Inflammatory macrophage treated with lipopolysaccharide for 4 hours (primary cell): ENCODE measurements at places on chromosomes 4 and X.
A peak's percentile ranks its signal among the peaks of the same experiment; 100 is the strongest.

- peak; percentile 65 for DNase-seq
Observed at GRCh38 chr4:11428899-11429698, 405 bp upstream of the HS3ST1 start.

DNA sequence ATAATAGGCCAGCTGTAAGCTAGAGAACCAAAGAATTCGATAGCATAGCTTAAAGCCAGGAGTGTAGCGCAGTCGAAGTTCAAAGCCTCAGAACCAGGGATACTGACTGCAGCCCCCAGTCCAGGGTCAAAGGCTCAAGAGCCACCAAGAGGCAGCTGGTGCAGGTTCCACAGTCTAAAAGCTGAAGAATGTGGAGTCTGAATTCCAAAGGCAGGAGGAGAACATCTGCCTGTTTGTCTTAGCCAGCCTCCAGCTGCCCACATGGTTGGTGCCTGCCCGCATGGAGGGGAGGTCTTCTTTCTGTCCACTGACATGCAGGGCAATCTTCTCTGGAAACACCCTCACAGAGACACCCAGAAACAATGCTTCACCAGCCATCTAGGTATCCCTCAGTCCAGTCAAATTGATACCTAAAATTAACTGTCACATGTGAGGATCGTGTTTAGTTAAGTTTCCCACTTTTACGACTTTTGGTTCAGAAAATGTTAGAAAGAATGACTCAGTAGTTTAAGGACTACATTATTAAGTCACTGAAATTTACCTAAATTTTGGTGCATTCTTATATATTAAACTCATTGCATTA, 52.8 kb upstream of the RHOH start:
- no peak for DNase-seq

DNA sequence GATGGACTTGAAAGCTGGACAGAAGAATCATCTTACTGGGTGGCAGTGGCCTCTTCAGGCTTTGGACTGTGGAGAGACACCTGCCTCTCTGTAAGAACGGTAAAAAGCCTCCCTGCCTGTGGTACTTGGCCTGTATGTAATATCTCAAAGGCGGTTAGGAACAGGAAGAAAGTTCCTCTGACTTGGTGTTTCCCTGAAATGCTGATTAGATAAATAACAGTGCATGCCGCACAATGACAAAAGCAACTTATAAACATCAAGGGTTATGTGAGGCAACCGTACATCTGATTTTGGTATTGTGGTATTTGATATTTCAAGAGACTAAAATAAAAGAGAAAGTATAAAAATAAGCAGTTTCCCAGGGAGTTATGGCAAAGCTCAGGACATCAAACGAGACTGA, 92.4 kb upstream of the SORBS2 start:
- DNase-seq: no peak

DNA sequence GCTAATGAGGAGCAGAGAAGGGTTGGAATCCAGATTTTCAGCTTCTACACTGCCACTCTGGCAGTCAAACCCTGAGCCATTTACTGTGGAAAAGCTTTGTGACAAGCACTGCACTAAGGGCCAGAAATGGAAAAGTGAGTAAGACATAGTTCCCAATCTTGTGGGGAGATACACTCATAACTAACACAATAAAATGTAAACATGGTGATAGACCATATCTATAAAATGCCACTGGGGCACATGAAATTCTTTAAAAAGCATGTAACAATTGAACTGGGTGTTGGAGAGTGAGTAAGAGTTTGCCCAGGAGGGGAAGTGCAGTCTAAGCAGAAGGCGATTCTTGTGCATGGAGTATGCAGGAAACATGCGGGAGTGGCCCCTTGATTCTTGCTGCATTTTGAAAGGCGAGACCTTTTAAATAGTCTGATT, 32.0 kb upstream of the ANXA5 start:
- no peak for DNase-seq

DNA sequence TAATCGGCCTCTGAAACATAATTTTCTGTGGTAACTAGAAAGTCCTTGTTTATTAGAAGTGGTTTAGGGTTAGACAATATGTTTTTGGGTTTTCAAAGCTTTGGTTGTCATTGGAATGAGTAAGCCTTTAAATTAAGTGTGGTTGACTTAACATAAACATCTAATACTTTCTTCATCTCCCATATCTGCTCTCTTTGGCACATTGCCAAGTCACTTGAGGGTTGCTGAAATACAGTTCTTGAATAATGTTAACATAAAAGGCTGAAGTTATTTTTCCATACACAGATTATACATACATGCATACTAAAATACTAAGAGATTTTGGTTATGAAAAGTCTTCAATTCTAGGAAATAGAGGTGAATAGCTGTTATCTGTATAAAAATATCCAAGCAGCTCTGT, 241.7 kb upstream of the BMP3 start:
- no peak for DNase-seq

DNA sequence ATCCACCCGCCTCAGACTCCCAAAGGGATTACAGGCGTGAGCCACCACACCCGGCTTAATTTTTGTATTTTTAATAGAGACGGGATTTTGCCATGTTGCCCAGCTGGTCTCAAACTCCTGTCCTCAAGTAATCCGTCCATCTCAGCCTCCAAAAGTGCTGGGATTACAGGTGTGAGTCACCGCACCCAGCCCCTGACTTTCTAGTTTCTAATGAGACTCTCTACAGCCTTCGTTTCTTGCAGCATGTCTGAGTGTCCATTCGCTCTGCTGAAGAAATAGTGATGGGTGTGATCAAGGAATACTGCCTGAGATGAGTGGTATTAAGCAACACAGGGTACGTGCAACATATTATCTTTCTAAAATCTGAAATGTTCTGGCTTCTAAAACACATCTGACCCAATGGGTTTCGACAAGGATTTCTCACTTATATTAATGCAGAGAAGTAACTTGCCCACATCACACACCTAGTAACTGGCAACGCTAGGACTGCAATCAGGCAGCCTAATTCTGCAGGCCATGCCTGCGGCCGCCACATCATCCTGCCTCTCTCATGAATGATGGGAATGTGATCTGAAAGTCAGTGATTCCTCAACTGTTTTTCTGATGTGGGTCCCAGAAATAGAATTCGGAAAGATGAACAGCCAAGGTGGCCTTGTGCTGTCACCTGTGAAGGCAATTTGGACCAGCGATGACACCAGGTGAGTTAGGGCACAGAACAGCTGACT, 74.3 kb downstream of the RBM47 start:
- DNase-seq: peak; percentile 35

- no peak for DNase-seq
Observed at GRCh38 chrX:108316456-108316855, 121.8 kb downstream of the COL4A6 start.

DNA sequence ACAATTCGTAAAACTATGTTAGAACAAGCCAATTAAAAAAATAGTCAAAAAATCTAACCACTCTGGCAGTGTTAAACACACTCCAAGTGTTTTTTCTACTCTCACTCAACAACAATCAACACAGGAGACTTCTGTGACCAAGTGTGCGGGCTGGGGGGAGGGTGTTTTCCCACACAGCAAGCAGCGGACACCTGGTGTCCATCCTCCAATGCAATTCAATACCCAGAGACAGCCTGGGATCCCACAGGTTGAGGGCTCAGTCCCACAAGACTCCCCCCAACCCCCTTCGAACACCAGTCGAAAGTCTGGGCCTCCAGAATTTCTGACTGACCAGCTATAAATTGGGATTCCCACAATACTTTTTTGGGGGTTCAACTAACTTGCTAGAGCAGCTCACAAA, 8.3 kb upstream of the PIM2 start:
- DNase-seq: no peak

DNA sequence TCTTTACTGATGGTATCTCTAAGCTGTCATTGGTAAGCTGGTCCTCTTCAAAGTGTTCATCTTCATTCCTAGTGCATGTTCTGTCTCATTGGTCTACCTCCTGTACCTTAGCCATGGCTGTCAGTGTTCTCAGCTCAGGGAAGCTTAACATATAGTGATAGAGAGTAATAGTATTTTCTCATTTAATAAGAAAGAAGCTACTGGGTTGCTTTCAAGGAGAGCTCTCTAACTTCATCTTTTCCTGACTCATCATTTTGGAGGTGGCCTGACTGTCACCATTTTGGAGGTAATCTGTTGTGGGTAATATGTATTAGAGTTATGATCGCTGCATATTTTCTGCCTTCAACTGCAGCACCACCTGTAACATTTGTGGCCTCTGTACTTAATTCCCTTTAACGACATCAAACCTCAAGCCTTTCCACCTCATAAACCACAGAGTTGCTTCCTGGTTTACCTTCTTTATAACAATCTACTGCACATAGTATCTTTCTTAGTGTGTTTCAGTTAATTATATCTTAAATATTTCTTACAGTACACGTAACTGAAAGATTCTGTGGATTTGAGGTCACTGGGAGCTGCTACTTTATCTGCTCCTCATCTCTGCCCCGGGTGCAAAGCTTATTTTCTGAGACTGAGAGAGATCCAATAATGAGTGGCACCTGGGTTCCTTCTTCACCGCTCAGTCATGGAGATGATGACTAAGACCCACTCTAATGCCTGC, 474.0 kb upstream of the TECRL start:
- DNase-seq: no peak

DNA sequence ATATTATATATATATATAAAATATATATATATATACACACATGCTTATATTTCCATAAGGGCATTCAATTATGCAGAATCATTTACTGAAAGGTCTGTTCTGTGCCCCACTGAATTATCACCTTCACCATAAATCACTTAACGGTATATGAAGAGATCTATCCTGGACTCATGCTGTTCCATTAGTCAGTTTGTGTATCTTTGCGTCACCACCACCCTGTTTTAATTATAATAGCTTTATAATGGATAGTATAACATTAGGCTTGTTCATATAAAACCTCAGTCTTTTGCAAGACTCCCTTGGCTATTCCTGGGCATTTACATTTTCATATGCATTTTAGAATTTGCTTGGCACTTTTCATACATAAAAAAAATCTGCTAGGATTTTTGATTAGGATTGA, 19.1 kb downstream of the WDR17 start:
- no peak for DNase-seq

GRCh38 chrX:67892401-67892800, 348.6 kb downstream of the AR start:
- peak; percentile 57 for DNase-seq

DNA sequence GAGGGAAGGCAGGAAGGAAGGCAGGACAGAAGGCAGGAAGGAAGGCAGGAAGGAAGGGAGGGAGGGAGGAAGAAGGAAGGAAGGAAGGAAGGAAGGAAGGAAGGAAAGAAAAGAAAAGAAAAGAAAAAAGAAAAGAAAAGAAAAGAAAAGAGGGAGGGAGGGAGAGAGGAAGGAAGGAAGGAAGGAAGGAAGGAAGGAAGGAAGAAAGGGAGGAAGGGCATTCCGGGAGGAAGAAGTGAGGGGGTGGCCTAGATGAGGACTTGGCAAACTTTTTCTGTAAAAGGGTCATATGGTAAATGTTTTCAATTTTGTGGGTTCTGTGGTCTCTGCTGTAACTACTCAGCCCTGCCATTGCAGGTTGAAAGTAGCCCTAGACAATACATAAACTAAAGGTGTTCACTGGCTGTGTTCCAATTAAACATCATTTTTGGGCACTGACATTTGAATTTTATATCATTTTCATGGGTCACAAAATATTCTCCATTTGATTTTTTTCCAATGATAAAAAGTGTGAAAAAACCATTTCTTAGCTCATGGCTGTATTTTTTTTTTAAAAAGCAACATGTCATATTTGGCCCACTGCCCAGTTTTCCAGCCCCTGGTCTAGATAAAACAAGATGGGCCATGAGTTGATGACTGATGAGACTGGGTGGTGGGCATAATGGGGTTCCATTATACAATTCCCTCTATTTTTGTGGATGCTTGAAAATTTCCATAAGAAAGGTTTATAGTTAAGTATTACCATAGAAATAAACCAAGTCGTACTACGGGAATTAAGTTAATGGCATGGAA, 3.1 kb downstream of the ZNF630 start:
- no peak for DNase-seq

- DNase-seq: peak; percentile 7
Observed at GRCh38 chr4:48546336-48546735, 56.3 kb downstream of the ZAR1 start.

- no peak for DNase-seq
Observed at GRCh38 chrX:9846631-9847030, 60.4 kb downstream of the SHROOM2 start.

- DNase-seq: no peak
Observed at GRCh38 chr4:159152181-159152580, 49.3 kb downstream of the RAPGEF2 start.

- DNase-seq: no peak
Observed at GRCh38 chr4:93147524-93148212, 680.9 kb upstream of the ATOH1 start.

GRCh38 chr4:147709999-147710398, 21.9 kb upstream of the ARHGAP10 start:
- no peak for DNase-seq

- DNase-seq: no peak
Observed at GRCh38 chrX:123222920-123223319, 38.8 kb downstream of the GRIA3 start.

GRCh38 chr4:145299380-145300076, 119.1 kb upstream of the OTUD4 start:
- peak; percentile 40 for DNase-seq

GRCh38 chr4:105140684-105141490, 5.8 kb upstream of the TET2 start:
- no peak for DNase-seq

DNA sequence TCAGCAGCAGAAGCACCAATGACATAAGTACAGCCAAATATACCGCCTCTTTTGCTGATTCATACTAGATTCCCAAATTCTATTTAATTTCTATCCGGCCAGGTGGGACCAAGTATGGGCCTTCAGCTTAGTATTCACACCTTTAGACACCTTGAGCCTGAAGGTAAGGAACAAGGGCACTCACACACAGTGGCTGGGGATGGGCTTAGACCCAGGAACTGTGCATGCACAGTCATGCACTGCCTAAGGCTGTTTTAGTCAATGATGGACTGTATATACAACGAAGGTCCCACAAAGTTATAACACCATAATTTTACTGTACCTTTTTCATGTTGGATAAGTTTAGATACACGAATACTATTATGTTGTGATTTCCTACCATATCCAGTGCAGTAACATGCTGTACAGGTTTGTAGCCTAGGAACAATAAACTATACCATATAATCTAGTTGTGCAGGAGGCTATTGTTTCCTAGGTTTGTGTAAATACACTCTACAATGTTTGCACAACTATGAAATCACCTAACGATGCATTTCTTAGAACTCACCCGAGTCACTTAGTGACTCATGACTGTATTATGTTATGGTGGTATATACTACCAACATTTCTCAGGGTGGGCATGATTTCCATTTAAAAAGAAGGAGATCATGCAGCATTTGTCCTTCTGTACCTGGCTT, 9.7 kb upstream of the CLNK start:
- DNase-seq: no peak
